ENCODE measurements at places on chromosomes 2 and 18.
A peak's percentile ranks its signal among the peaks of the same experiment; 100 is the strongest.

- no peak for DNase-seq
These were observed 18.6 kb downstream of the UNC80 start for GRCh38 chr2:209790066-209790728.

GRCh38 chr2:6031200-6031867, 339.1 kb downstream of the SOX11 start:
- DNase-seq = no peak

DNA sequence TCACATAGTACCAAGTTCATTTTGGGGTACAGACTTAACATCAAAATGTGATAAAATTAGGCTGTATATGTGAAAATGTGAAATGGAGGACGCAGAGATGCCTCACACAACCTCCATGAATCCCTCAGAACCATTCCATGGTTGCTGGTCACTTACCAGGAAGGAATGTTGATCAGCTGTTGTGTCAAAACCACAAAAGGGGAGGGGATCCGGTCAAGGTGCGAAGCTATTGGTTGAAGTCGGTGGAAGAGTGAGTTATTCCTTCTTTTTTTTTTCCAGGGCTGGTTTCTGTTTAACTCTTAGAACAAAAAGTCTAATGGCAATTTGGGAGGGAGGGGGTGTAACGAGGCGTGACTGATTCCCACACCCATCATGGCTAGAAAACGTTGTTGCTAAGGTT, 32.3 kb upstream of the REG3A start:
- DNase-seq = no peak

DNA sequence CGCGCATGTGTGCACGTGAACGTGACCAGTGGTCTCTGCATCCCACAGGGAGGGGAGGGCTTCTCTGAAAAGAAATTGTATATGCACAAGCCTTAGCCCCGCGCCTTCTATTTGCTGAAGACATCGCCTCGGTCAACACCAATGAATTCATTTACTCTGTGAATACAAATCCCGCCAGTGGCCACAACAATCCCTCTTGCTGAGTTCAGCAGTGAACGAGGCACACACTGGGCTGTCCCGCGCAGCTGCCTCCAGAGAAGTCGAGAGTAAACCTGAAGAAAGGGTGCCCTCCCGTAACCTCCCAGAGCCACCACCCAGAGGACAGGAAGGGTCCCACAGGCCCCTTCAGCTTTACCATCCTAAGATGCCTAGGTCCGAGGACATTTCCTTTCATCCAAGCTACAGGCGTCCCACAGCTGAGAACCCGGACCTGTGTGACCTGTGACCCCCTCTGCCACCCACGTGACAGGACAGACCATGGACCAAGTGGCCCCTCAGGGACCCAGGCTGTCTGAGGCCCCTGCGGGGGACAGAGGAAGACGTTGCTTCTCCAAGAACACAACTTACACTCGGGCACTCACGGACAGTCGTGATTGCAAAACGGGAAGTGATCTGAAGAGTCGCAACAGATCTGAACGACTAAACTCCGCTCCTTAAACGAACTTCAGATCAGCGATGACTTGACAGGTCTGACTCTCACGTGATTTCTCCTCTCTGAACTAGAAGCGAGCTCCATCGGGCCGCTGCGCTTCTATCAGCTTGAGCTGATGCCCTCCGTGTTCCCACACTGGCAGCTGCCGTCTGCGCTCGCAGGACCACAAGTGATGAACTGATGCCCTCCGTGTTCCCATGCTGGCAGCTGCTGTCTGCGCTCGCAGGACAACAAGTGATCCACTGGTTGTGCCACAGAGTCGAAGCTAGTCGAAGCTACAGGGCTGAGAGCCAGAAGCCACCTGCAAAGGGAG, 92.7 kb downstream of the ZNF516 start:
- no peak for DNase-seq

DNA sequence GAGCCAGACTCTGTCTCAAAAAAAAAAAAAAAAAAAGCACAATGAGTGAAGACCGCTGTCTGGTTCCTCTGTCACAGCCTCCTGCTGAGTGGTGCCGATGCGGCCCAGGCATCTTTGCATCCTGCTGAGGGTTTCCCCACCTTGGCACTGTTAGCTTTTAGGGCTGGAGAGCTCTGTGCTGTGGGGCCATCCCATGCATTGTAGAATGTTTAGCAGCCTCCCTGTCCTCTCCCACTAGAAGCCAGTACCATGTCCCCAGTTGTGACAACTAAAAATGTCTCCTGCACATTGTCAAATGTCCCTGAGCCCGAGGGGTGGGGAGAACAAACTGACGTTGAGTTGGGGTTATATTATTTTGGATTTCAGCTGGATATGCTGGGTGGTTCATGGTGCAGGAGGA, 7.9 kb upstream of the COLEC11 start:
- no peak for DNase-seq

DNA sequence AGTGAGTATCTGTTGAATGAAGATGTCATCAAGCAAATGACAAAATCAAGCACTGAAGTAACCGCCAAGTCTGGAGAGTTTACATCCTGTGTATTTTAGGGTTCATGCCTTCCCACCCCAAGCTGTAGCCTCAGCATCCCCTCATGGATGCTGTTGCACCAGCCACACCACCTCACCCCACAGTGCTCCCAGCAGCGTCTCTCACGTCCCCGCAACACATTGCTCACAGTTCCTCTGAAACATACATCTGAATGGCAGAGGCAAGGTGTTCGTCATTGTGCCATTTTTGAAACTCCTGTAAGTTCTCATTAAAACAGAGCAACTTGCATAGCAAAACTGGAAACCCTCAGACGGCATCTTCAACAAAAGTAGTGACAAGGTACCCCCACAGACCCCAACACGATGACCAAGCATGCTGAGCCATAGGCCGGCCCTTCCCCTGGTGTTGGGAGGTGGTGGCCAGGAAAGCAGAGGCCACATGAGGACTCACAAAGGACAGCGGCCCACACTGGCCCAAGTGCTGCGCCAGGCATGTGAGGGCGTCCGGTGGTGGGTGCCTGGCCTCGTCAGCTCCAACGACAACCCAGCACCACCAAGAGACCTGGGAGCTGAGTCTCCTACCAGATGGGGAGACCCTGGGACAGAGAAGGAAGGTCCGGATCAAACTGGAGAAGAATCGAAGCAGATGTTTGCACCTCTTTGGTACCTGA, 456.5 kb downstream of the EIPR1 start:
- no peak for DNase-seq

GRCh38 chr2:148209603-148210002, 188.7 kb downstream of the MBD5 start:
- no peak for DNase-seq

DNA sequence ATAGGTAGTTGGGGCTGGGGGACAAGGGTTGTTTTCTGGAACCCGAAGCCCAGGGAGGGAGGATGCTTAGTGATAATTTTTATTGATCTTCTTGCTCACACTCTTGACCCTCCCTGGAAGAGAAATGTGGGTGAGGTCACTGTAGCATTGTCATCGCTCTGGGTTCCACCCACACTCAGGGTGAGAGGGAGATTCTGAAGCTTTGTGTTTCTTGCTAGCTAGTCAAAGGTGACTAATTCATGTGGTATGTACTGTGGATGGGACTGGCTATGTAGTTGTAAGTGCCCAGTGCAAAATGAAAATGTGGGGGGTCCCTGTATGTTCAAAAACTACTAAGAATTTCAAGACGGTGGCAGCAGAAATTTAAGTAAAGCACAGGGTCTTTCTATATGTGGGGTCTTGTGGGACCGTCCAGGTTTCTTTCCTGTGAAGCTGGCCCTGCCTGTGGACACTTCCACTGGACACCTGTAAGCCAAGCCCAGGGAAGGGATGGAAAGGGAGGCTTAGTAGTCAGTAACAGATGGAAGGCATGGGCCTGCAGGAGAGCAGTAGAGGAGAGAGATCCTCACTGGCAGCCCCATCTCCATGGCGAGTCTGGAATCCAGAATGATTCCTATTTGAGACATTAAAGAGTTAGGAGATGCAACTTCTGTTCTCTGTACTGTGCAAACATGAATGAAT, 35.0 kb downstream of the TSN start:
- no peak for DNase-seq

DNA sequence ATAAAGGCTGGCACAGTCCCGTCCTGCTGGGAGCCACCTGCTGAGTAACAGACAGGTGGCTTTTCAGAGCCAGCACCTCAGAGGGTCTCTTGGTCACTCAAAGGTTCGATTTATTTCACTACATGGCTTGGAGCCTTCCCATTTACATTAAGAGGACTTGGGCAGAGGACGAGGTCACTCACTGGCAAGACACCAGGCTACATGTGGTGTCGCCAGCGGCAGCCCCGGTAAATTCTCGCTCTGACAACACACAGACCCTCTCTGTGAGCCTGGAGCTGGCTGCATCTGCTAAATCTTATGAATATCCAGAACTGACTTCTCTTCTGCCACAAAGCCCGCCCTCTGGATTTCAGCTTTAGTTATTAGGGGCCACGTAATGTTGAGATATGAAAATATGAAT, 254.7 kb downstream of the VAPA start:
- DNase-seq = no peak

- DNase-seq = no peak
These were observed 82.2 kb downstream of the PLB1 start for GRCh38 chr2:28577791-28578680.

- no peak for DNase-seq
These were observed 115.4 kb downstream of the SCG2 start for GRCh38 chr2:223486751-223487150.

- no peak for DNase-seq
These were observed 36.5 kb downstream of the PPM1B start for GRCh38 chr2:44205169-44205568.

DNA sequence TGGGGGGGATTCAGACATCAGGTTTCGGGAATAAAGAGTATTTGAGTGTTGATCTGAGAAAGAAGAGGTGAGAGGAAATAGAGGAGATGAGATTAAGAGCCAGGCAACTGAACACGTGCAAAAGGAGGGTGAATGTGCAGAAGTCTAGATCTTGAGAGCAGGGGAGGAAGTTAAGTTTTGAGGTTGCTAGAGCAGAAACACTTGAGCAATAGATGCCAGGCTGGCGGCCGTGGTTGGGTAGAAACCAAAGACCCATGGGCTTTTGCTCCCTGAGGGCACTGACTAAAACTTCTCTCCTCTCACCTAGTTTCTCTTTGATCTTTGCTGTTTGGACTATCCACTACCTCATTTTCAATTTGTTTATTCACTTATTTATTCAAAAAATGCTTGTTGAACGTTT, 116.0 kb downstream of the CDC42EP3 start:
- DNase-seq = no peak

DNA sequence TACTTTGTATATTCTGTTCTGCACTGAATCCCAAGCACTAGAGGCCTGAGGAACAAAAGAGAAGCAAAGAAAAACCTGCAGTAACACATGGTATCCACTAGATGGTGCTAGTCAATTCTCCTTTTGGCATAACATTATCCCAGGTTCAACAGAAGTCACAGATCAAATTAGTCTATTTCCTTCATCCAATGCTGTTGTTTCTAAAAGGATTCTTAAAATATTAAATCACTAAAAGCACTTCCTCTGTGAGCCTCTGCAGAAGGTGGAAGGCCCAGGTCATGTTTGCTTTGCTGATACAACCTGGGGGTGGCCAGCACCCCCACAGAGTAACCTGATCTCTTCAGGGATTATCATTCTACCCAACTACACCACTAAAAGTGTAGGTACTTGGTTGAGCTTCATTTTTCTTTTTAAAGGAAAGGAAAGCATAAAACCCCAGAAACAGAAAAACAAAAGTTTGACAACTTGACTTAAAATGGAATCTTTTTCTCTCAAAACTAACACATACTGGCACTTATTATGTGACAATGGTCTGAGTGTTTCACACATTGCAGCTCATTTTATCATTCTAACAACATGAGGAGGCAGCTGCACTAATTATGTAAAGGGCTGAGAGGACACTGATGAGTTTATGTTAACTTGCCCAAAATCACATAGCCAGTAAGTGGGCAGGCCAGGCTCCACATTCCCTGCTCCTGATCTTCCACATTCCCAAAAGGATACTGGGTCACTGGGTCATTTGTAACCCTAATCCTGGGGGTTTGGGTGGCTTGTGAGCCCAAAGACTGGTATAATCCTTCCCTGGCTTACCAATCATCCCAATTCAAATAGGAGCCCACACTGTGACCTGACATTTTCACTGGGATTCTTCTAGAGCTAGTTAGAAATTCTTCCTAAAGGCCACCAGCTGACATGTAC, 66.8 kb upstream of the DNER start:
- DNase-seq = no peak

GRCh38 chr2:63345285-63345633, 243.0 kb downstream of the WDPCP start:
- no peak for DNase-seq

- peak; percentile 24 for DNase-seq
These were observed at the start of gene KLF7 for GRCh38 chr2:207165121-207166038. Gene KLF7, minus strand, starts transcription at chr2:207165948. Its CDS starts 380 bp downstream, at chr2:207165568.

DNA sequence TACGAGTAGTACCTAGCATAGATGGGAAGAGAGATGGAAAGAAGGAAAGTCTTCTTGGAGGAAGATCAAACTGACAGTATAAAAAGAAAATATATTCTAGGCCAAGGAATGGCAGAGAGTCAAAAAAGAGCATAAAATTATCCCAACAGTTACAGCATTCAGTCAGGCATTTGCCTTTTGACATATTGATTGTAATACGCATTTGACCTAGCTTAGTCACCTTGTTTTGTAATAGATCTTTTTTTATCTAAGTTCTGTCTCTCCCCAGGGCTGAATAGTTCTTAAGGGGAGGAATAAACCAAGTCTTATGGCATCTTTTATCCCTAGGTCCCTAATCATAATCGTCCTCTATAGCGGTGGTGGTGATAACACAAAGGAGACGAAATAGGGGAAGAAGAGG, 657.3 kb upstream of the PIK3C3 start:
- no peak for DNase-seq

DNA sequence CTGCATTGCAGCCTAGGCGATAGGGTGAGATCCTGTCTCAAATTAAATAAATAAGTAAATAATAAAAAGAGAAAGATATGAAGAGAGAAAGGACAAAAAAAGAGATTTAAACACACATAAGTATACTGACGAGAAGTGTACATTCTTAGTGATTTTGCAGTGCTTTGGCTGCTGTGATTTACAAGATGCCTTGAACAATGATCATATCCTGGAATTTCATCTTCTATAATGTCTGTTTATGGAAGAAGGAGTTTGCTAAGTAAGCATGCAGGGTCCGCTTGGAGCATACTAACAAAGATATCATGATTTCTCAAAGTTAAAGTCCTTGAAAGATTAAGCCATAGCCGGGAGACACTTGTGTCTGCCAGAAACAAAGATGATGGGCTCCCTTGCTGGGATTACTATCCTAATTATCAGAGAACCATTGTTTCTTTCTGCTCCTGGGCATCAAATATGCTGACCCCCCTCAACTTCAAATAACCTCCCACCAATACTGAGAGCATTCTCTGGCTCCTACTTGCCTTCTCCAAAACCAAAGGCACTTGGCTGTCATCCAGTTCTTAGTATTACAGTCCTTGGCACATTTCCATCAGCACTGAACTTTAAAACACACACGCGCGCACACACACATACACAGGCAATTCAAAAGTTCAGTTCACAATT, 47.5 kb upstream of the STAM2 start:
- DNase-seq = no peak

DNA sequence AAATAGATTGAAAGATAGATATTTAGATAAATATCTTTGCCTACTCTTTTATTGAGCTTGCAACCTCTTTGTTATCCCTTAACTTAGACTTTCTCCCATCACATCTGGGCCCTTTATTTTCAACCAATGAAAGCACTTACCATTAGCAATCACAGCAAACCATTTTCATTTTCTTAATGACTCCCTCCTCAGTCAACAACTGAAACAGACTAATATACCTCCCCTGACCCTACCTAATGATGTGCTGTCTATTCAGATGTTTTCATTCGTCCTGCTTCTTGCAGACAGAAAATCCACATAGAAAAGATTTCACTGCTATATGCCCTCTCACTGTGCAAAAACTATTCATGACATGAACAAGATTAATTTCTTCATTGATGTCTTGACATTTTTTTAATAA, 154.4 kb downstream of the VWC2L start:
- DNase-seq = no peak

GRCh38 chr2:200810252-200810997, 1.3 kb upstream of the BZW1 start:
- DNase-seq = no peak

Data from stimulated activated CD8-positive, alpha-beta memory T cell treated with anti-CD3 and anti-CD28 coated beads, Interleukin-15, amount 100 ng/mL, for 1 hour (primary cell).